Keratinocyte (primary cell): ENCODE measurements at places on chromosomes 7 and 10.
A peak's percentile ranks its signal among the peaks of the same experiment; 100 is the strongest.

DNA sequence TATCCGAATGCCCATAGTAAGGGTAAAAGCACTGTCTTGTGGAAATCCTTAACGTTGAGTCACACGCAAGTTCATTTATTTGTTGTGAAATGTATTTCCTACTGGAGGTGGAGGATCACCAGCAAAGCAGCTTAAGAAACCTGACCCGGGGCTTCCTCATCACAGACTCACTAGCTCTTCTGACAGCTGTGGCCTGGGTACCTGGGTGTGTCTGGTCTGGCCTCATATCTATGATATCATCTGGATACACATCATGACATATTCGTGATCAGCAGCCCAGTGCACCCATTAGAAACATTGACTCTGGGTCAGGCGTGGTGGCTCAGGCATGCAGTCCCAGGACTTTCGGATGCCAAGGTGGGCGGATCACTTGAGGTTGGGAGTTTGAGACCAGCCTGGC lies 8.8 kb downstream of the DRGX start:
- H3K4me1 ChIP-seq: no peaks in the 10 kb centered on the region
- H3K4me3 ChIP-seq: no peak overlapping the region
- H3K36me3 ChIP-seq: no peaks in the 10 kb centered on the region
- no peak overlapping the region for H3K27ac ChIP-seq

DNA sequence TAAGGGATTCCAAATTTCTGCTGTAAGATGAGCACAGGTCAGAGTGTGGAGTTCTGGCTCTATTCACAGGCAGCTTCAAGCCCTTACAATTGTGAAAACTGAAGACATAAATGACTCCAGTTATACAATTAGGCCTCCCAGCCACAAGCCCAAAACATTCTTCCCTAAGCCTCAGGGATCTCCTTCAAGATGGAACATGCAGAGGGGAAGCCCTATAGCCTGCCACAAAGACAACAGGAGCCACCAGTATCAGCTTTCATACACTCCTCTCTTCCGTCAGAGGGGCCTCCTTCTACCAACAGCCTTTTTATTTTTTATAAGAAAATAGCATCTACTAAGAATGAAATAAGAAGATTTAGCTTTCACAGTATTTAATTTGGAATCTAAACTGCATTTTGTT lies 46.5 kb downstream of the DLD start:
- no peak overlapping the region for H3K4me3 ChIP-seq
- no peaks in the 10 kb centered on the region for H3K27me3 ChIP-seq
- peak overlapping the region; percentile 43 for H3K27ac ChIP-seq
- peak; percentile 32 for DNase-seq
- H3K4me1 ChIP-seq: peaks cover 29% of the 10 kb centered on the region

DNA sequence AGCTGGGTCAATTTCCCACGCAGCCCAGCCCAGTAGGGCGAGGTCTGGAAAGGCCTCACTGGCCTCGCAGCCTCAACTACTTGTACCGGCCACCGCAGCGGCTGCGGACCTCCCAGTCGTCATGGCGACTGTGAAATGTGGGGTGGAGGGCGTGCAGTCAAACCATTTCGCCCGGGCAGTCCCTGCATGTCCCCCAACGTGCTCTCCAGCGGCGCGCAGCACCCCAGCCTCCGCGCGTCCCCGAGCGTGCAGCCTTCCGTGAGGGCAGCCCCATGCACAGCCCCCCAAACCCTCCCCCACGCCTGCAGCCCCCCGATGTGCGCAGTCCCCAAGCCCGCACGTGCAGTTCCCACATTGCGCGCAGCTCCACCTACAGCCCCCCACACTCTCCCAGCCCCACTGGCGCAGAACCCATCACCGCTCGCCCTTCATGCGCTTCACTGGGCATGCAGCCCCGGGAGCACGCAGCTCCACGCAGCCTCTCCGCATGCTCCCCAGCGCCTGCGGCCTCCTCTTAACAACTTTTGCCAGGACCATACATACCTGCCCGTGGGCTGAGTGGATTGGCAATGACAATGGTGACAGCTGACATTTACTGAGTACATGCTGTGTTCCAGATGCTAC lies 34.5 kb upstream of the SFTPD start:
- H3K27me3 ChIP-seq: no peaks in the 10 kb centered on the region
- H3K27ac ChIP-seq: no peak overlapping the region
- no peak for DNase-seq
- H3K36me3 ChIP-seq: no peaks in the 10 kb centered on the region
- no peak overlapping the region for H3K4me3 ChIP-seq

GRCh38 chr10:3146289-3146688 lies 26.3 kb downstream of the PITRM1 start:
- peaks cover 57% of the 10 kb centered on the region for H3K36me3 ChIP-seq
- H3K4me3 ChIP-seq: no peak overlapping the region
- H3K27me3 ChIP-seq: no peaks in the 10 kb centered on the region
- no peak for DNase-seq
- no peak overlapping the region for H3K27ac ChIP-seq

DNA sequence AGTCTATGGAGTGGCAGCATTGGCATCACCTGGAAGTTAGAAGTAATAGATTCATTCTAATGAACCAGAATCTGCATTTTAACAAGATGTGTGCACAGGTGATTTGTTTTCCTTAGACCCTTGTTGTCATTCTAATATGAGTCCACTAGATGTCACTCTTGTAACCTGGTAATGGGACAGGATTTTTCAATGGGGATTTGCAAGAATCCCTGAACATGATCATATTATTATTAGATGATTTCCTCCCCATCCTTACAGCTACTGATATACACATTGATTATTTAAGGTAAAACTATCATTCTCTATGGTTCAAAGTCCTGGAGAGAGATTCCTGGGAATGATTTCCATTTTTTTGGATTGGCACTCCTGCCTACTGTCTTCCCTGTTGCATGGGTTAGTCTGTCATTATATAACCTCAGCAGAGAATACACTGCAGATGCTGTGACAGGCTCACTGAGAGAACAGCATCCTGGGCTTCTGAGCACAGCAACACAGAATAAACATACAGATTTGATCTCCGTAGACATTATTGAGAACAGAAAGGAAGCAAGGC lies 194.9 kb downstream of the SUGCT start:
- no peak overlapping the region for H3K4me3 ChIP-seq
- H3K4me1 ChIP-seq: no peaks in the 10 kb centered on the region
- H3K27ac ChIP-seq: no peak overlapping the region
- DNase-seq: no peak

GRCh38 chr7:1601956-1602355 lies 32.1 kb upstream of the PSMG3 start:
- H3K4me1 ChIP-seq: no peaks in the 10 kb centered on the region
- no peak overlapping the region for H3K4me3 ChIP-seq
- DNase-seq: no peak

- no peak for DNase-seq
- H3K4me1 ChIP-seq: peaks cover 27% of the 10 kb centered on the region
- H3K27me3 ChIP-seq: no peaks in the 10 kb centered on the region
- no peak overlapping the region for H3K27ac ChIP-seq
- H3K4me3 ChIP-seq: no peak overlapping the region
These were observed 87.7 kb upstream of the CHST15 start for GRCh38 chr10:124180947-124181549.

- no peaks in the 10 kb centered on the region for H3K36me3 ChIP-seq
- no peak for DNase-seq
- no peaks in the 10 kb centered on the region for H3K4me1 ChIP-seq
- no peak overlapping the region for H3K4me3 ChIP-seq
- H3K27me3 ChIP-seq: peaks cover 18% of the 10 kb centered on the region
- no peak overlapping the region for H3K27ac ChIP-seq
These were observed 72.7 kb downstream of the ELFN1 start for GRCh38 chr7:1742555-1743303.

- no peak for DNase-seq
- no peaks in the 10 kb centered on the region for H3K4me1 ChIP-seq
- H3K36me3 ChIP-seq: peaks cover 11% of the 10 kb centered on the region
- no peak overlapping the region for H3K27ac ChIP-seq
- H3K4me3 ChIP-seq: no peak overlapping the region
These were observed 365.2 kb upstream of the GALNT17 start for GRCh38 chr7:70766694-70767093.

DNA sequence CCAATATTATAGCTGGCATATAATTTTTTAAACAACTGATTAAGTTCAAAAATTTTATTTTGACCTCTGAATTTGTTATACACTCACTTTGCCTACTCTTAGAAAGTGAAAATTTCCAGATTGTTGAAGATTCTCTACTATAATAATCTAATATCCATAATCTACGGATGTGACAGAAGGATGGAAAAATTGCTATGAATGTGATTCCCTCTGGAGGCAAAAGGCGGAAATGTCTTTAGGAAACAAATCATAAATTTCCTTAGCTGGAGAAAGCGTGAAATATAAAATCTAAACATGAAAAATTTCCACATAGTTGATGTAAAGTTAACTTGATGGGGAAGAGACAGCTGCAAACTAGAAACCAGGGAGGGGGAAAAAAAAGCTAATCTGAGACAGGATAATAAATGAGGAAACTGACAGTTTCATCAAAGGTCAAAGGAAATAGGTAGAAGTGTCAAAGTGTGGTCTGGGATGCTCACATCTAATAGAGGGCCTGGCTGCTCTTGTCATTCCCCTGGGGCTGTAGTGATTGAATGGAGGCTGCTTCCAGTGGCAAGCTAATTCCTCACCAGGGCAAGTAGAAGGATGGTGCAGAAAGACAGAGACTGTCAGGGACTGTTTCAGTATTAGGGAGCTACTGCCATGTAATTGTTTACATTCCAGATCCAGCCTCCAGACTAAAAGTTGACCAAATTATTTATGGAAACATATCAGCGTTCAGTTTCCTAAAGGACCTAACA lies 264.5 kb downstream of the SDHAF3 start:
- no peak for DNase-seq
- H3K27me3 ChIP-seq: no peaks in the 10 kb centered on the region
- H3K36me3 ChIP-seq: no peaks in the 10 kb centered on the region
- H3K4me1 ChIP-seq: no peaks in the 10 kb centered on the region
- H3K4me3 ChIP-seq: no peak overlapping the region
- H3K27ac ChIP-seq: no peak overlapping the region

- no peaks in the 10 kb centered on the region for H3K36me3 ChIP-seq
- no peak overlapping the region for H3K4me3 ChIP-seq
- no peaks in the 10 kb centered on the region for H3K27me3 ChIP-seq
- H3K27ac ChIP-seq: no peak overlapping the region
- peaks cover 31% of the 10 kb centered on the region for H3K4me1 ChIP-seq
- DNase-seq: no peak
These were observed 57.2 kb downstream of the CALML3 start for GRCh38 chr10:5581670-5582566.

DNA sequence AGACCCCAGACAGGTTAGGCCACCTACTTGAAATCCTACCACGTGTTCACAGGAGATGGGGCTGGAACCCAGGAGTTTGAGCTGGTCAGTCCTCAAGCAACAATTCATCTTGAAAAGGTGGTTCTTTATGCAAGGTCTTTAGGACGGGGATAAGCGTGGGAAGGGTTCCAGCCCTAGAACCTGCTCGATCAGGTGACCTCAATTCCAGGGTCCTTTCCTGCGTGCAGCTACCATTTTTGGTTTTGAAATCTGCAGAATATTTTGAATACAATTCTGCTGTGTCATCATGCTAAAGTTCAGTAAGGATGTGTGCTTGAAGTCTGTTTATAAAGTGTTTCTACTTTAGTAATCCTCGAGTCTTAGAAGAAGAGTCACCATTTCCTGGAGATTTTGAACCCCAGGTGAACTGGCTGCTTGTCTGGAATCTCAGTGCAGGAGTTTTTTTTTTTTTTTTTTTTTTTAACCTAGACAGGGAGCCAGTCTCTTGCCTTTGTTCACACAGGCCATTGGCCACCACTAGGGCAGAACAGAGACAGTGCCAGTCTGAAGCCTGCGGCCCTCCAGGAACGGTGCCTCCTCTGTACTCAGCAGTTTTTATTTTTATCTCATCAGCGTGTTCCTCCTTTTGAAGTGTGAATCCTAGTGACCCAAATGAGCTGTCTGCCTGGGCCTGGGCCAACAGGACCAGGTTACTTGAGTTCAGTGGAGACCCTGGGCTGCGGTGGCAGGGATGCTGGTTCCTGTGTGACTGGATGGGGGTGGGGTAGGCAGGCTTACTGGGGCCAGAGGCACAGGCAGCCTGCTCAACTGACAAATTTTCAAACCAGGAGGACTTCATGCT lies 54.6 kb downstream of the EEPD1 start:
- H3K27me3 ChIP-seq: no peaks in the 10 kb centered on the region
- H3K4me1 ChIP-seq: no peaks in the 10 kb centered on the region
- no peak overlapping the region for H3K4me3 ChIP-seq
- DNase-seq: no peak
- H3K36me3 ChIP-seq: no peaks in the 10 kb centered on the region
- no peak overlapping the region for H3K27ac ChIP-seq

DNA sequence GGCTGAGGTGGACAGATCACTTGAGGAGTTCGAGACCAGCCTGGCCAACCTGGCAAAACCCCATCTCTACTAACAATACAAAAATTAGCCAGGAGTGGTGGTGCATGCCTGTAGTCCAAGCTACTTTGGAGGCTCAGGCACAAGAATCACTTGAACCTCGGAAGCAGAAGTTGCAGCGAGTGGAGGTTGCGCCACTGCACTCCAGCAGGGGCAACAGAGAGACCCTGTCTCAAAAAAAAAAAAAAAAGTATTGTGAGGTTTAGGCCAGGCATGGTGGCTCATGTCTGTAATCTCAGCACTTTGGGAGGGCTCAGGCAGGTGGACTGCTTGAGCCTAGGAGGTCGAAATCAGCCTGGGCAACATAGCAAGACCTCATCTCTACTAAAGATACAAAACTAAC lies 16.0 kb downstream of the TET1 start:
- H3K27ac ChIP-seq: no peak overlapping the region
- no peaks in the 10 kb centered on the region for H3K27me3 ChIP-seq
- no peaks in the 10 kb centered on the region for H3K36me3 ChIP-seq
- no peak overlapping the region for H3K4me3 ChIP-seq
- no peak for DNase-seq

- H3K4me3 ChIP-seq: peak overlapping the region; percentile 80
- H3K27me3 ChIP-seq: no peaks in the 10 kb centered on the region
- H3K36me3 ChIP-seq: no peaks in the 10 kb centered on the region
- peak; percentile 9 for DNase-seq
- peak overlapping the region; percentile 88 for H3K27ac ChIP-seq
- peaks cover 13% of the 10 kb centered on the region for H3K4me1 ChIP-seq
These were observed 708 bp upstream of the GPR85 start for GRCh38 chr7:113087071-113087998.

GRCh38 chr7:33351709-33352108 lies 222.3 kb downstream of the BBS9 start:
- H3K27me3 ChIP-seq: no peaks in the 10 kb centered on the region
- H3K27ac ChIP-seq: no peak overlapping the region
- DNase-seq: no peak

GRCh38 chr10:129097776-129098330 lies 369.2 kb upstream of the MGMT start:
- H3K36me3 ChIP-seq: no peaks in the 10 kb centered on the region
- no peaks in the 10 kb centered on the region for H3K4me1 ChIP-seq
- no peak overlapping the region for H3K4me3 ChIP-seq
- H3K27ac ChIP-seq: no peak overlapping the region

DNA sequence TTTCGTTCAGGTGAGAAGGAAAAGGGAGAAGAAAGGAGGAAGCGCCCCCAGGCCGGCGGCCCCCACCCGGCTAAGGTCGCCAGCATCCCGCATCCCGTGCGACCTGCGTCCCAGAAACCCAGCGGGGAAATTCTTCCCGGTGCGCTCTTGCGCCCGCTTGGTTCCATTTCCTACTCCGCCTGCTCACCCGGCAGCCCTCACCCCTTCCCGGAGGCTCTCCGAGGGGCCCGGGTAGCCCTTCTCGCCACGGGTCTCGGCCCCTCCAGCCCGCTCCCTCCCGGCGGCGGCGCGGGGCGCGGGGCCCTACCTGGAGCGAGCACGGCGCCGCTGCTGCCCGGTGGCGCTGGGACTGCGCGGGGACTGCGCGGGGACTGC lies at the start of gene PRKCQ:
PRKCQ (minus strand) TSS at position 373 of the 375 bp plus-strand sequence. CDS start 65,141 bp downstream, outside the sequence.
- peak within 1 kb of the TSS; percentile 52 for H3K4me3 ChIP-seq
- no peaks in the 10 kb centered on the region for H3K27me3 ChIP-seq
- no peaks in the 10 kb centered on the region for H3K36me3 ChIP-seq
- no peak for DNase-seq
- H3K4me1 ChIP-seq: peaks cover 10% of the 10 kb centered on the region
- H3K27ac ChIP-seq: peak within 1 kb of the TSS; percentile 37
